ENCODE measurements at places on chromosomes 3 and 15.

DNA sequence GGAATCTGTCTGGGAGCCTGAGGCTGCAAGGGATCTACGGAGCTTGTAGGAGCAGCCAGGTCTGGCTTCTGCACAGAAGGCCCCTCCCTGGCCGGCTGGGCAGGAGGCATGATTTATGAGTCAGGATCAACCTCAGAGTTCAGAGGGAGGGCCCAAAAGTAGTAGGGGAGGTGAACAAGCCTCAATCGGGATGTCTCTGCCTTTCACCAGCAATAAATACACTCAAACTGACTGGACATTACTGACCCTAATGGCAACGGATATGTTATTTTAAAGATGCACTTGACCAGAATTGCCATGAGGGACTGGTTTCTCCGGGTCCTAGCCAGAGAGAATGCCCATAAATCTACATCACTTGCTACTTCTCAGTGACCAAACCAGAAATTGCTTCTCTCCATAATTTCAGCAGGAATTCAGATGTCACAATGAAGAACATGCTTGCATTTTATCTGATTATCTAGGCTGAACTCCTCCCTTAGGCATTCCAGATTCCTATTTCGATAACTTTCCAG lies 109.6 kb upstream of the LMOD3 start:
- DNase-seq = no peak

DNA sequence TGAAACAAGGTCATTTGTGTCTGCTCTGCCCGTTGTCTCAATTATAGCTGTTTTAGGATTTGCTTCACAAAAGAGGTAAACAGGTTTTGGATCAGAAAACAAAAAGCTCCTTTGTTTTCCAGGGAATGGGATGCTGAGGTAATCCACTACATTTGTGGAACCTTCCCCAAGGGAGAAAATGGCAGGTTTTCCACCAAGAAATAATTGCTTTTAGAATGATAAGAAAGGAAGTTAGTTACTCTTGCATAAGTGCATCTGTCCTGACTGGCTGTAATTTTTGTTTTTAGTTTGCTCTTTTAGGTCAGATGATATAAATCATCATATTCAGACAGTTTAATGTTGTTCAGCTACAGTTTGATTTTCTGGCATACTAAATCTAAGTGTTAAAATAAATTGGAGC lies 198.5 kb upstream of the COL8A1 start:
- no peak for DNase-seq

DNA sequence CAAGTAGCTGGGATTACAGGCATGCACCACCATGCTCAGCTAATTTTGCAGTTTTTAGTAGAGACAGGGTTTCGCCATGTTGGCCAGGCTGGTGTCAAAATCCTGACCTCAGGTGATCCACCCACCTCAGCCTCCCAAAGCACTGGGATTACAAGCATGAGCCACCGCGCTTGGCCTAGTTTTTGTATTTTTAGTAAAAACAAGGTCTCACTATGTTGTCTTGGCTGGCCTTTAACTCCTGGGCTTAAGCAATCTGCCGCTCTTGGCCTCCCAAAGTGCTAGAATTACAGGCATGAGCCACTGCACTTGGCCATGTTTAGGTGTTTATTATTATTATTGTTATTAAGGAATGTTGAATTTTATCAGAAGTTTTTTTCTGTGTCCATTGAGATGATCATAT lies 14.7 kb downstream of the IL16 start:
- no peak for DNase-seq

GRCh38 chr3:31102196-31102879 lies 207.9 kb upstream of the GADL1 start:
- DNase-seq = no peak

- no peak for DNase-seq
Measured at GRCh38 chr15:66004618-66005262, 135.4 kb downstream of the RAB11A start.

- DNase-seq = no peak
Measured at GRCh38 chr3:107411056-107411455, 33.8 kb downstream of the CCDC54 start.

GRCh38 chr3:185912512-185912911 lies 25.3 kb downstream of the TRA2B start:
- DNase-seq = no peak

DNA sequence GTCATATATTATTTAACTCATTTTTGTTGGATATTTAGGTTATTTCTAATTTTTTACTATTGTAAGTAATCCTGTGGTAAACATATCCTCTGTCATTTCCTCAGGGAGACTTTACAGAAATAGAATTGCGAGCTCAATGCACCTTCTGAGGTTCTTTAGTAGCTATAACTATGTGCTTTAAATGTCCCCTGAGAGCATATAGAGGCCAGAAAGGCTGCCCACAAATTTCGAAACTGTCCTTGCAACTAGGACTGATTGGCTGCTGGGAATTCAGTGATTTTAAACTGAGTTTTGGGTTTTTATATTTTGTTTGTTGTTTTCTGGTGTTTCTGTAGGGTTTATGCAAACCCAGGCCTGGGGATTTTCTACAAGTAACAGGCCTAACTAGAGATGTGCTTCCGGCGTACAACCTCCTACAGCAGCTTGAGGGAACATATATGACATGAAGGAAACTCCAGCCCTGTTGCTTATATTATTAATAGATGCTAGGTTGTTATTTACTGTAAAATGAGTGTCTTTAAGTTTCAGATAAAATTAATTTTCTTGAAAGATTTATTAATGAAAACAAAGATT lies 29.1 kb upstream of the P4HTM start:
- no peak for DNase-seq
